MCF 10A (cell line): ENCODE measurements at places on chromosomes 6 and 20.
A peak's percentile ranks its signal among the peaks of the same experiment; 100 is the strongest.

DNA sequence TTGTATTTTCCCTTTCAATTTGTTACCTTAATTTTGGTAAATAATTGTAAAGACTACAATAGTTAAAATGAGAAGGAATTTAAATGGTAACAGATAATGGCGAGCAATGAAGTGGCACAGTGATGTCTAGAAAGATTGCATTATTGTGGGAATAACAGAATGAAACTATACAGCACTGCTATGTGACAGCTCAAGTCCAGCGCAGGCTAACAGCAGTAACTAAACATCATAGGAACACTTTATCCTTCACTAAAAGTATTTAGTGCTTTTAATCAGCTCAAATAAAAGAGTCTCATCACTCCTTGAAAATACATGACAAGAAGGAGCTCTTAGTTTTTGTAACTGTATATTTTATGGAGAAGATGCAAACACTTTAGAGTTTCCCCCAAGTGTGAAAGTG lies 190.8 kb downstream of the TENT5A start:
- DNase-seq: no peak

GRCh38 chr6:22965889-22966288 lies 396.5 kb downstream of the HDGFL1 start:
- DNase-seq: no peak

DNA sequence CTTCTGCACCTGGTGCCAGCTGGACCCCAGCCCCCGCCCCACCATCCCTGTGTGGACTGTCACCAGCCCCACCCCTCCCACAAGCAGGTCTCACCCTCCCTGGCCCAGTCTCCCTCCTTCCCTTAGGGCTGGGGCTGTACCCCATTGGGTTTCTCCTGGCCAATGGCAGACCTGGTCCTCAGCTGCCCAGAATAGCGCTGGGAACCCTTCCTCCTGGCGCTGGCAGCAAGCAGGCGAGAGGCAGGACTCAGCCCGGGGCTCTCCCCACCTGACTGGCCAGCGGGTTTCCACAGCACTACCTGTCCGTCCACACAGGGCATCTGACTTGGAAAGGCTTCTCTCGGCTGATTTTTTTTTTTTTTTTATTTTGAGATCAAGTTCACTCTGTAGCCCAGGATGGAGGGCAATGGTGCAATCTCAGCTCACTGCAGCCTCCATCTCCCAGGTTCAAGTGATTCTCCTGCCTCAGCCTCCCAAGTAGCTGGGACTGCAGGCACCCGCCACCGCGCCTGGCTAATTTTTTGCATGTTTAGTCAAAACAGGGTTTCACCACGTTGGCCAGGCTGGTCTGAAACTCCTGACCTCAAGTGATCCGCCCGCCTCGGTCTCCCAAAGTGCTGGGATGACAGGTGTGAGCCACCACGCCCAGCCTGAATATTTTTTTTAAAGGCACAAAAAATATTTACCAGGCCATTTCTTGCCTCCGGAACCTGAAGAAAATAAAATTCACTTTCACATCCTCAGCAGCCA lies 21.6 kb upstream of the CHRNA4 start:
- no peak for DNase-seq

DNA sequence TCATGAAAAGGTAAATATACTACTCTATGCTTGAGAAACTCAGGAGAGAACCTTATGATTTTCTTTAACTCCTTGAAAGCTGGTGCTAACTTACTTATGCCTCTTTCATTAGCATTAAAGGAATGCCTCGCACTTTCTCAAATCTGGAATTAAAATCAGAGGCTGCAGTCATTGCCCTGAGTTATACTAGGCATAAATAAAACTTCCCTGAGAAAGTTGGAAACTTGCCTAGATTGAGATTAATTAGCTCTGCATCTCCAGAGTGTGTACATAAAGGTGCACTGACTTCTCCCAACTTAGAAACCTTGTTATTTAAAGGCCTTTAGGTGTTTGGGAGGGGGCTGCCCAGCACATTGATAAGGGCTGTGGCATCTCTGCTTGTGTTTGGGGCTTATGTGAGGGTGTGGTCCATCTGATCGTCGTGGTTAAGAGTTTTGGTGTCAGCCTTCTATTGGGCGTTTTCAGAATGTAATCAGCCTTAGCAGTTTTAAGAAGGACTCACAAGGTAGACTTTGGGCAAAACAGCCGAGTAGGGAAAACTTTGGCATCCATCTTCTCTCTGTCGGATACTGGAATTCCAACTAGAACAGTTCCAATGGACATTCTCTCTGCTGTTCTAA lies 32.1 kb upstream of the CCN6 start:
- no peak for DNase-seq

- DNase-seq: no peak
These were observed 166.5 kb downstream of the TSHZ2 start for GRCh38 chr20:53138454-53139262.

DNA sequence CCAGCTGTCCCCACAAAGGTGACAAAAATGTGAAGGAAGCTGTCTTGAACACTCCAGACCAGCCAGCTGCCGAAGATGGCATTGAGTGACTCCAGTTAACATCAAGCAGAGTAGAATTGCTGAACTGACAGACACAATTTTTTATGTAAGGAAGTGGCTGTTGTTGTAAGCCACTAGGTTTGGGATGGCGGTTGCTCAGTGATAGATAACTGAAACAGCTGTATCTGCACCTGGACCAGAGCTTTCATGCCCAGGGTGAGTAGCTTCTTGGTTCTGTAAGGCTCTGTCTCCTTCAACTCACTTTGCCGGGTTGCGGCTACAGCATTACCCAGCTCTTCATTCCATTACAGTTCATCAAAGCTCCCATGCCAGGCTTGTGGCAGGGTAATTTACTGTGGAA lies 49.7 kb upstream of the DDR1 start:
- no peak for DNase-seq

- DNase-seq: peak; percentile 77
These were observed 35.0 kb upstream of the DSN1 start for GRCh38 chr20:36808317-36809257.

- no peak for DNase-seq
These were observed 17.8 kb upstream of the RFX6 start for GRCh38 chr6:116859264-116859663.

- peak; percentile 61 for DNase-seq
These were observed 1.4 kb upstream of the MAN1A1 start for GRCh38 chr6:119350952-119351372.

DNA sequence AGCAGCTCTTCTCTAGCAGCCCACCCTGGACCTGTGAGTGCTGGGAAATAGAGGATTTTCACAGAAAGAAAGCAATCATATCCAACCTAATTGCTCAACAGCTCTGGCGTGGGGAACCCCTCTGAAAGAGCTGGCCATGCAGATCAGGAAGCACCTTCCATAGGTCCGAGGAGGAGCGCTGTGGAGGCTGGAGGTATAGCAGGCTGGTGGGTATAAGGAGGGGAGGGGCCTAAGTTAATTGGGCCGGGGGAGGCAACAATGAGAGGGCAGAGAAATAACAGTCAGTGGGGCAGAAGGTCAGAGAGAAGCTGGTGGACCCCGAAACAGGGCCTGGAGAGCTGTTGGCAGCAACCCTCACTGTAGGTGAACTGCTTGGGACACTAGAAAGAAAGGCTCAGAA lies 40.8 kb downstream of the SNRNP48 start:
- DNase-seq: no peak
